C1 segment of cervical spinal cord (tissue), 14 donors: ENCODE measurements at places on chromosomes 3 and 15.

DNA sequence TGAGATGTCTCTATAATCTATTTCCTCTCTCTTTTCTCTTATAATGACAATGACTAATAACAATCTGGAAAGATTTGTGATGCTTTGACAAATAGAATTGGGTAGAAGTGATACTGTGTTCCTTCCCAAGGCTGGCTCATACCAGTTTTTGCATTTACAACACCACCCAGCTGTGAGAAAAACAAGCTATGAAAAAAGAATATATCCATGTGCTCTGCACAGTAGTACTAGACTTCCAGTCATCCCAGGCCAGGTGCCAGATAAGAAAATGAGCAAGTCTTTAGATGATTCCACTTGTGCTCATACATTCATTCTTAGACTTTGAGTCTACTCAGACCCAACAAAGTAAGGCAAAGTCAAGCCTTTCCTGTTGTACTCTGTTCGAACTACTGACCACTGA is 350.2 kb upstream of the POU1F1 start:
- DNase-seq, result no peak

DNA sequence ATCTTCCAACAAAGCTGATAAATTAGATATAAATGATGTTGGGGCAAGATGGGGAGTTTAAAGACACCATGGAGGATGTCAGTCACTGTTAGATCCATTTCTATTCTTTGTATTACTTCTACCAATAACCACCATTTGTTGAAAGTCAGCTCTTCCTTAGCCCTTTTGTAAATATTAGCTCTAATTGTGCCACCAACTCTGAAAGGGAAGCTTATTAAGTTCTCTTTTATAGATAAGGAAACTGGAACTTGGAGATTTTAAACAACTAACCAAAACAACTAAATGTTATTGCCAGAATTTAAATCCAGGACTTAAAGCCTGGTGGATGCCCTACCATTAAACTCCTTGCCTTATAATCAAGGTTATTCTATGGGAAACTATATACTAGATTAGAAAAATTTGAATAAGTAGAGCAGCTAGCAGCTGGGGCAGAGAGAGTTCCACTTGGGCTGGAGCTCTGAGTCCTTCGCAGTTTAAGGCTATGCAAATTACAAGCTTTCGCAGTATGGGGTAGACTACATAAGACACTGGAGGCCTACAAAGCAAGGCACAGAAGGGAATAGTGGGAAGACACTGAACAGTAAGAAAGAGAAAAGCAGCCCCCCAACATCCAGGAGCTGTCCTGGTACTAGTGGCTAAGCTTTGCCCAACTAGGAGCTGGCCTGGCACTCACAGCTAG is 52.6 kb downstream of the TM4SF18 start:
- DNase-seq, result no peak

DNA sequence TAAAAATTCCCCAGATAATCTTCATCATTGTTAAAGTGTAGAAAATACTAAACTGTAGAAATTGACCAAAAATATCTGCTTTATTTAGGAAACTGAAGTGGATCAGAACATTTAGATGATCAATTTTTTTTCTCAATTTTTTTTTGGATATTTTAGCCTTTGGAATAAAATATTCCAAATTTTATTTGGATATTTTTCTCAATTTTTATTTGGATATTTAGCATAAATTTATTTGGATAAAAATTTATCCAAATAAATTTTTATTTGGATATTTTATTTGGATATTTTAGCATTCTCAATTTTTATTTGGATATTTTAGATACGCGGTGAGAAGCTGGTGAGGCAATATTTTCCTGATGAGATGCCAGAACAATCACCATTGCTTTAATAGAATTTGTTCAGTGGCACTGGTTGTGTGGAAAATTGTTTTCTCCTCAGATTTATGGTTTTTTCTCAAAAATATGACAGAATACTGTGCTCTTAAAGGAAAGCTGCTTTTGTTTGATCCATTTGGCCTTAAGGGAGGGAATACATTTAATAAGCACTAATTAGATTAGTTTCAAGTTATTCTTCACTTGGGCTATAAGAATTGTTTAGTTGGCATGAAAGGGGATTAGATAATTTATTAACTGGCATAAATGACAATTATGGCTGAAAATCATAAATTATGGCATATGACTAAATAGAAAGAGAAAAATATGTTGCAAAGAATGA is 470.1 kb downstream of the MFSD1 start:
- no peak for DNase-seq

DNA sequence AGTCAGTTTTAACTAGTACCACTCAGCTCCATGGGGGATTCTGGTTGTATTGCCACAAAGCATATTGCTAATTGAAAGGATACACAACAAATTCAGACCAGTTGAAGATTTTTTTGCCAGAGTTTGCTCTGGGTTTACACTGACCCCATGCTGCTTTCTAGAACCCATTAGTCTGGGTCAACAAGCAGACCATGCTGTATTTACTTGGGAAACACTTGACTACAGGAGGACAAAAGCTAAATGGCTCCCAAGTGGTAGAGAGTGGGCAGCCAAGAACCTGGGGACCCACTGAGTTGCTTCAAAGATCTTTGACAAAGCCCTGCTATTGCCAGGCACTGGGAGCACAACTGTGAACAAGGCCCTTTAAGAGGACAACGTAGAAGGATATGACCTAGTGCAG is 86.8 kb upstream of the PSMD6 start:
- DNase-seq, result no peak

- no peak for DNase-seq
These were observed 257.1 kb downstream of the TUSC7 start for GRCh38 chr3:116966649-116967048.

GRCh38 chr3:151751161-151751560 is 17.4 kb downstream of the AADACL2 start:
- no peak for DNase-seq

DNA sequence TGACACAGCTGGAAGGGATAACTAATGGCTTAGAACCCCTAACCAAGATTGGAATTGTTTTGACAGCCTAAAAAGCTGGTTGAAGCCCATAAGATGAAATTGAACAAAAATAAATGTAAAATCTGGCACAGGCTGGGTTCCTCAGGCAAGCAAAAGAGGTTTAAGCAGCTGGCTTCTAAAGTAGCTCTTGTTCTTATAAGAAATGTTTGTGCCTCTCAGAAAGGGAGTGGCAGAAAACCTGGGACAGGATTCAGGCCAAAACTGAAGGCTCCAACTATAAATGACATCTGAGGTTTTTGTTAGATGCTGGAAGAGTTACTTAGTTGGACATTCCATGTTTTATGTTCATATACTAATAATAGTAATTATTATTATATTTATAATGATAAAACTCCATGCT is 378.3 kb downstream of the CNTN4 start:
- DNase-seq, result no peak

DNA sequence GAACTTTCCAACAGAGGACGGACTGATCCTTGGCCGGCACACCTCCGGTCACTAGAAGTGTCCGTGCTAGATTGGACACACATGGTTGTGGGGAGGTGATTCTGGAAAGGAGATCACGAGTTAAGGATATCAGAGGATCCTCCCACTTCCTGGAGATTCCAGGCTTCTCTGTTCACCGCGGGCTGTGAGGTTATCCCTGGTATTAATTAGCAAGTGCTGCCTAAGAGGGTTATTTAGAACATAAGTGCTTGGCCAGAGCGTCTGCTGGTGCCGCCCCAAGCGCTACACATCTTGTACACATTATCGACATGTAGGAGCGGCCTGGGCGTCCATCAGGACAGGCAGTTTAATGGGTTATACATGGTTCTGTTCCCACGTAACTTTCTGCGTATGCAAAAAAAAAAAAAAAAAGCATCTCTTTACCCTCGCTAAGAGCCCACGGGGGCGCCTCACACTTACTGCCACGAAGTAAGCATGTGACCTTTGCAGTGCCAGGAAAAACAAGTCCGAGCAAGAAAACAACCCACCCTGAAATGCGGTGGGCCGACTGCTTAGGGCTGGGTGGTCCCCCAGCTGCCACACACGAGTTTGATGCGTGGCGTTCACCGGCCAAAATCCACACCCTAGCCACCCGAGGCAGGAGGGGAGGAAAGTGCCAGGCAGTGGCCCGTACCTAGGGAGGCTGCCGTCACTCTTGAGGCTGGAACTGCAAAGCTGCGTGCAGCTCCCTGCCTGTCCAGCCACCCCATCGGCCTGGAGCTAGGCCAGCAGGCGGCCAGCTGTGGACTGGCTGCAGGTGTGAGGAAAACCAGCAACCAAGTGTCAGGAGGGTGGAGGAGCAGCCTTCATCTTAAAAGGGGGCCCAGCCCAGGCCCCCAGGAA is 78.0 kb downstream of the CPN2 start:
- DNase-seq, result no peak

- peak; percentile 5 for DNase-seq
These were observed 442.0 kb downstream of the MAGI1 start for GRCh38 chr3:65596571-65597225.

- no peak for DNase-seq
These were observed 5.5 kb downstream of the MYL3 start for GRCh38 chr3:46857485-46858341.

- no peak for DNase-seq
These were observed 15.7 kb upstream of the RPS27L start for GRCh38 chr15:63172851-63173451.

- no peak for DNase-seq
These were observed 1.1 kb downstream of the MESP2 start for GRCh38 chr15:89777073-89777751.

DNA sequence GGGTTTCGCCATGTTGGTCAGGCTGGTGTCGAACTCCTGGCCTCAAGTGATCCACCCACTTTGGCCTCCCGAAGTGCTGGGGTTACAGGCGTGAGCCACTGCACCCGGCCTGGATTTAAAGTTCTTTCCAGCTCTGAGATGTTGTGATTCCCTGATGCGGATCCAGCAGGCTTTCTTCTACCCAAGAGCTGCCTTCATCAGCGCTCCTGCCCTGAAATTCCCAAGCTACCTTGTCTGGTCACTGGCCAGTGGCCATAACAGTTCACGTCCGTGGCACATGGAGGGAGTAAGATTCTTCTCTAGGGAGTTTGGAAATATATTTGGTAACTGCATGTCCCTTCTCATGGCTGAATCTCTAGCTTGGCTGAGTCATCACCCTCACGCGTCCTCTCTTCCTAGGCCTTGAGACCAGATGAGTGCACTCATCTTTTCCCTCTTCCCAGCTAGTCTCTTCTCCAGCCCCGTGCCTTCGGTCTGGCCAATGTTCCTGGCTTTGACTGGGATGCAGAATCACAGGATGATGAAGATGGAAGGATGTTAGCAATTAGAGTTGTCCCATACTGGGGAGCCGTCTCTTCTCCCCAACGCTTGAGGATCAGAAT is 29.8 kb upstream of the APOD start:
- DNase-seq, result no peak

DNA sequence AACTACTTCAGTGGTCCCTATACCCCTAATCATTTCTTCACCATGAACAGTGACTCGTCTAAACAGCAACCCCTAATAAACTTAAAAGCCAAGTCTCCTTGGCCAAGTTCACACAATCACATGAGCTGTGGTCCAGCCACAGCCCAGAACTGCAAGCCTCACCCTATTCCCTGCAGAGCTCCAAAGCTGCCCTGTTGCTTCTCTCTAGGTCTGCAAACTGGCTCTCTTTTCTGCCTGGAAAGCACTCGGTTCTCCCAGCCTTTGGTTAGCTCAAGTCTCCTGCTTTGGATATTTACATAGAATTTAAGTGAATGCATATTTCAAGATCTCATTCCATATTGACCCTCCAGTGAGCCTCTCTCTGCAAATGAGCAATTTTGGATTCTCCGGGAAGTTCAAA is 107.0 kb downstream of the TOP2B start:
- DNase-seq, result no peak

- DNase-seq, result no peak
These were observed 75.9 kb upstream of the TMC3 start for GRCh38 chr15:81449836-81450474.

- DNase-seq, result no peak
These were observed 1.4 kb downstream of the TNIK start for GRCh38 chr3:171458864-171459136.

- no peak for DNase-seq
These were observed 16.8 kb upstream of the SMAD3 start for GRCh38 chr15:67048281-67049279.

DNA sequence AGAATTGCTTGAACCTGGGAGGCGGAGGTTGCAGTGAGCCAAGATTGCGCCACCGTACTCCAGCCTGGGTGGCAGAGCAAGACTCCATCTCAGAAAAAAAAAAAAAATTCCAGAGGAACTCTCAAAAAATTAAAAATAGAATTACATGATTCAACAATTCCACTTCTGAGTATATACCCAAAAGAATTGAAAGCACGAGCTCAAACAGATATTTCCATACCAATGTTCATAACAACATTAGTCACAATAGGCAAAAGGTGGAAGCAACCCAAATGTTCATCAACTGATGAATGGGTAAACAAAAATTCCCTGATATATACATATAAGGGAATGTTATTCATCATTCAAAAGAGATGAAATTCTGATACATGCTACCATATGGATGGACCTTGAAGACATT is 16.9 kb upstream of the MORF4L1 start:
- DNase-seq, result no peak

GRCh38 chr15:65903296-65904073 is 34.2 kb downstream of the RAB11A start:
- no peak for DNase-seq

DNA sequence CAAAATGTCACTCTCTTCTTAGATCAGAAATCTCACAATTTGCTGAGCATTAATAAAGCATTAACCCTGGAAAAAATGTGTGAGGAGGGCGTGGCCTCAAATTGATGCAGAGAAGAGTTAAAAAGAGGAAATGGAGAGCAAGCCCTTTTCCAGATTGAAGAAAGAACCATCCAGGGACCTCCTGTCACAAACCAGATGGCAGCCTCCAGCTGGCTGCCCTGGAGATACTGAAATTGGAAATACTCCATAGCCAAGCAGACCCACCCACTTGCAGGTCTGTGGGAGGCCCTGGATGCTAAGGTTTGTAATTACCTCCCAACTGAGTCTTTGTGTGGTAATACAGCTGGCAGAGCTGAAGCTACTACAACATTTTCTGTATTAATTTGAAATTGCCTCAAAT is 214.9 kb downstream of the IL20RB start:
- no peak for DNase-seq

DNA sequence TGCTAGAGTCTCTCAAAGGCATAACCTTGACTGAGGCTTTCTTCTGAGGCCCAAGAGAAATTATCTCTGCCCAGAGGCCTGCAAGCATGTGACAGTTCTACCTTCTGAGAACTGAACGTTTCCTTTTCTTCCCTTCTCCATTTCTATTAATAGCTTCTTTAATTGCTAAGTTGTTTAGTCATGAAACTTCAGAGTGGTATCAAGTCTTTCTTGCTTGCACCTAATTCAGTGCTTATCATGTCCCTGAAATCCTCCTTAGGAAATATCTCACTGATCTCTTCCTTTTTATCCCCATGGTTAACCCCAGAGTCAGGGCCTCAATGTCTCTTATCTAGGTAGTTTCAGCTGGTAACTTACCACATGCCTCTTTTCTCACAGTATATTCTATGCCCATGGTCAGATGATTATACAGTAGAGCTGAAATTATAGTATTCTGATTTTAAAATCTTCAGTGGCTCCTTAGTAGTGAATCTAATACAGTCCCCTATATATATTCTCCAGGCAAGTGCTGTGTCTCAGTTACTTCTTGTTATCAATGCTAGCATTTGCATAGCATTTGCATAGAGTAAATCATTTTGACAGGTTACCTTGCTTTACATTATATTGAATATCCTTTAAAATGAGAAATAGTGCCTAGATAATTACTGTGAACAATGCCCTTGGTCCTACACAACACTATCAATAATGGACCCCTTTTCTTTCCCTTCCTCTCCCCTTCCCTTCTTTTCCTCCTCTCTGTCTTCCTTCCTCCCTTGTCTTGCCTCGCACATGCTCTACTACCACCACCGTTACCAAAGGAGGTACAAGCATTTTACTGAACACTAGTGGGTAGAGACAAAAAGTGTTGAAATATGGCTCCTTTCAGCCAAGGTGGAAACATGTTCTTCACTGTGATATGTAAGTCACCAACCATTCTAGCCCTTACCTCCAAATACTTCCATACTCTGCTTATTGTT is 33.0 kb downstream of the KBTBD8 start:
- DNase-seq, result no peak
